ENCODE measurements at places on chromosomes 12 and 14.

DNA sequence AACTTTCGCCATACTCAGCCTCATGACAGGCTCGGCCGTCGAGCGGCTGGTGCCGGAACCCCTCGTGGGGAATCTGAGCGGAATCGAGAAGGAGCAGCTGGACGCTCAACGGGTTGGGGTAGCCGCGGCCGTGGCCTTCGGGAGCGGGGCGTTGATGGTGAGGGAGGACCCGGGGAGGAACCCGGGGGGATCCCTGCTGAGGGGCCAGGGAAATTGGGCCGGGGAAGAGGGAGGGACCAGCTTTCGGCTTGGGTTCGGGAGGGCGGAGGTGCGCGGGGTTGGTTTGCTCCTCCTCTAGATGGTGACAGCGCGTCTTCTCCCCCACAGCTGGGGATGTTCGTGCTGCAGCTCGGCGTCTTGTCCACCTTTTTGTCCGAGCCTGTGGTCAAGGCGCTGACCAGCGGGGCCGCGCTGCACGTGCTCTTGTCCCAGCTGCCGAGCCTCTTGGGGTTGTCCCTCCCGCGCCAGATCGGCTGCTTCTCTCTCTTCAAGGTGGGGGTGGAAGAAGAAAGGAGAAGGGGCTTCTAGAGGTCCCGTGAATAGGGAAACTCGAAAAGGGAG is 9.8 kb downstream of the ARHGEF25 start:
- peak; percentile 25 for DNase-seq

- peak; percentile 52 for DNase-seq
Measured at GRCh38 chr12:79451978-79452377, 238.8 kb downstream of the PAWR start.

DNA sequence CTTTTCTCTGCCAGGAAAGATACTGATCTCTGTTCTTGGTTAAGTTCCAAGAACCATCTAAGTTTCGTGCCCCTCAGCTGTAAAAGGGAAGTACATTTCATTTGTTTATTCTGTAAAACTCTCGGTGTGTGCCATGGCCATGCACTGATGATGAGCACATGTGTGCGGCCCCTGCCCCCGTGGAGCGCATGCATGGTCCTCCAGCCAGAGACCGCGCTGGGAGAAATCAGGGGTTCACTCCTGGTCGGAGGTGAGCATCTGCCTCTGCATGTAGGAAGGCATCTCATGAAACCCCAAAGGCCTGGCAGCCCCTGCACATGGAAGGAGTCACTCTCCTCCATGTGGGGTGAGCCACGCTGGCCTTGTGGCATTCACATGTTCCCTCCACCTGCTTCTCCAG is 102.5 kb upstream of the RTL1 start:
- DNase-seq = no peak

DNA sequence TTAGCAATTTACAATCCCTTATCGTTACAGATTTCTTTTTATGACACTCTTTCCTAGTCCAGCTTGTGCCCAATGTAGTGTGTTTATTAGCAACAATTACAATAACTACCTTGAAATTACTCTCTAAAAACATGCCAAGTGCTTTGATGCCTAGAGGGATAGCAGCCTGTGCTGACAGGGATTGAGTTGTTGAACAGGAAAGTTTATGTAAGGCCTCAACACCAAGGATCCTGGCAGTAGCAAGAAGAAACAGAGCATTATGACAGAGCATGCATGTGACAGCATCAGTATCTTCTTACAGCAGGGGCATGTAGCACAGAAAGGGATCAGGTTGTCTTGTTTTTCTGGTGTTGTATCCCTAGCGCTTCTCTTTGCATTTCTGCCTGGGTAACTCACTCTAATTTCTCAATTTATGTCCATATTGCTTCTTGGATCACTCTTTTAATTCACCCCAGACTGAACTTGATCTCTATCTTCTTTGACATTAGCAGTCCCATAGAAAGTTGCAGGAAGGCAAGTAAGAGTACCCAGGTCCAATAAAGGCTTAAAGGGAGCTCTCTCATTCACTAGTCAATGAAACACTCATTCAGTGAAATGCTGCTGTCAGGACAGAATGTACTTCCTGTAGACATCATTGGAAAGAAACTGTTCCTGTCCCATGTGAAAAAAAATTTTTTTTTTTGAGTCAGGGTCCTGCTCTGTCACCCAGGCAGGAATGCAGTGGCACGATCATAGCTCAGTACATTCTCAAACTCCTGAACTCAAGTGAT is 220.0 kb upstream of the GRIP1 start:
- DNase-seq = no peak

GRCh38 chr14:101997429-101998336 is 33.3 kb downstream of the DYNC1H1 start:
- DNase-seq = no peak

DNA sequence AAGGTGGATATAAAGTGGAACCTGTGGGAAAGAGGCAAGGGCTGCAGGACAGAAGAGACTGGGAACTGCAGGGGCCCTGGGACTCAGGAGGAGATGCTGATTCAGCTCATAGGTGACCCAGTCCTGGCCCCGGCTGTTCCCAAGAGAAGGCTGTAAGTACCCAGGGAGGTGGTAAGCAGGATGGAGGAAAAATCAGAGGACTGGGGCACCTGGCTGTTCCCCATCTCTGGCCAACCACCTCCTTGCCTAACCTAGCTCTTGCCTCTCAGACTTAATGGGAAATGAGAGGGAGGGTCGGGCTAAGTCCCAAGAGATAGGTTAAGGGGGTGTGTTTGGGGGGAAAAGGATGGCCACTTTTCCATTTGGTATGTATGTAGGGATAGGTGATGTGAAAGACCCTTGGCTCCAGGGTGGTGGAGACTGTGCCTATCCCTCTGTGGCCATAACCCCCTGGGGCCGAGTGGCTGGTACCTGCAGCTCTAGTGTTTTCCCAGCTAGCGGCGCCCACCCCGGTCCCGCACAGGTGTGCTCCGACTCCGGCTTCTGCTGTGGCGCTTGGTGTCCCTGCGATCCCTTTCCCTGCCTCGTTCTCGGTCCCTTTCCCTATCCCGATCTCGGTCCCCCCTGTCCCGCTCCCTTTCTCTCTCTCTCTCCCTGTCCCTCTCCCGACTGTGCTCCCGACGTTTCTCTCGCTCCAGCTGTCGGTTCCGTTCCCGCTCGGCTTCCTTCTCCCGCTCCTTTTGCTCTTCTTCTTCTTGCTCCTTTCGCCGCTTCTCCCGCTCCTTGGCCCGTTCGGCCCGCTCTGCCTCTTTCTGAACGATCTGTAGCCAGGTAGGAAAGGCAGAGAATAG is 1.6 kb upstream of the CDH24 start:
- no peak for DNase-seq

DNA sequence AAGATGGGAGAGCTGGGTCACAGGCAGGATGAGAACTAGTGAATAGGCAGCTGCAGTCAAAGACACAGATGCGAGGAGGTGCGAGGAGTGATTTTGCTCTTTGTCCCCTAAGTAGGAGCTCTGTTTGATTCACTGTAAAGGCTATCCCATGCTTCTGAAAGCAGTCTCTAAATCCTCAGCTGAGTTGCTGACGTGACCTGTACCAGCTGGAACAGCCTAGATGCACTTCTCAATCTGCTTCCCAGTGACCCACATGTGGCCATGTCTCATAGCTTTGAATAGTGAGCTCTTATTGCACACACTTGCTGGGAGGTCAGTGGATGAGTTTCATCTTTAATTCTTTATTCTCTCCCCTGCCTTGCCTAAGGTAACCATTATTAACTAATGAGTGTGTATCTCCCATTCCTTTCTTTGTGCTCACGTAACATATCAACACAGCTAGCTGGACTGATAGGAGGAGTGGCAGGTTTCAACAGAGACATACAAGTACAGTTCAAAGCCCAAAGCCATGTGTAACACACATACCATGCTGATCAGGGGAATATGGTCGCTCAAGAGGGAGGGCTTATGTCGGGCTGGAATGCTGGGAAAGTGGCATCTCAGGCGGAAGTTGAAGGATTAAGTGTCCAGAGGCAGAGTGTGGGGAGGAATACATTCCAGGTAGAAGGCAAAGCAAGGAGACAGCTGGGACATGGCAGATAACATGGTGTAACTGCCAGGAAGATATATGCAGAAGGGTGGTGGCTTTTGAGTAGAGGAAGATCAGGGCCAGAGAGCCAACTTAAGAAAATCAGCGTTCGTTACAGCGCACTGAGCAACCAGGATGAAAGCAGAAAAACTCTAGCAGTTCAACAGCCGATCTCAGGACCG is 15.4 kb upstream of the YY1 start:
- no peak for DNase-seq

GRCh38 chr12:116922194-116922897 is 11.6 kb downstream of the FBXW8 start:
- DNase-seq = peak; percentile 22

DNA sequence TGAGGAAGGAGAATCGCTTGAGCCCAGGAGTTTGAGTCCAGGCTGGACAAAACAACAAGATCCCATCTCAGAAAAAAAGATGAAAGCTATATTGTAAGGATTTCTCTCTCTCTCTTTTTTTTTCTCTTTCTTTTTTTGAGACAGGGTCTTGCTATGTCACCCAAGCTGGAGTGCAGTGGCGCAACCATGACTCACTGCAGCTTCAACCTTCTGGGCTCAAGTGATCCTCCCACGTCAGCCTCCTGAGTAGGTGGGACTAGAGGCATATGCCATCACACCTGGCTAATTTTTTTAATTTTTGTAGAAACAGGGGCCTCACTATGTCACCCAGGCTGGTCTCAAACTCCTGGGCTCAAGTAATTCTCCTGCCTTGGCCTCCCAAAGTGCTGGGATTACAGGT is 5.8 kb upstream of the MRPL42 start:
- no peak for DNase-seq

DNA sequence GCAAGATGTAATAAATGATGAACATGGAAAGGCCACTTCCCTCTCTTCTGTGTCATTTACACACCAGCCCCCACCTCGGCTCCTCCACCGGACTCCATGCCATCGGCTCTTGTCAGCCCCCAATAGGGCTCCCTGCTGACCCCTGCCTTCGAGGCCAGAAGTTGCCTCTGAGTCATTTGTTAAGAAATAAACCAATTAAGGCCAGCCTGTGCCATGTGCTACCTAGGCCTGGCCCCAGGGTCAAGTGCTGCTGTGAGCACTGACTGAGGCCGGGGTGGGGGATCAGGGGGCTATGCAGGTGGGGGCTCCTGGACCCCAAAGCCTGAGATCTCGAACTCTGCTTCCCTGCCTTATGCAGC is 53.2 kb downstream of the TESC start:
- no peak for DNase-seq

GRCh38 chr14:68961361-68961760 is 17.7 kb downstream of the ACTN1 start:
- DNase-seq = no peak

GRCh38 chr14:101865288-101865687 is 99.1 kb upstream of the DYNC1H1 start:
- no peak for DNase-seq

- DNase-seq = no peak
Measured at GRCh38 chr14:36513012-36513420, 7.0 kb downstream of the NKX2-1 start.

DNA sequence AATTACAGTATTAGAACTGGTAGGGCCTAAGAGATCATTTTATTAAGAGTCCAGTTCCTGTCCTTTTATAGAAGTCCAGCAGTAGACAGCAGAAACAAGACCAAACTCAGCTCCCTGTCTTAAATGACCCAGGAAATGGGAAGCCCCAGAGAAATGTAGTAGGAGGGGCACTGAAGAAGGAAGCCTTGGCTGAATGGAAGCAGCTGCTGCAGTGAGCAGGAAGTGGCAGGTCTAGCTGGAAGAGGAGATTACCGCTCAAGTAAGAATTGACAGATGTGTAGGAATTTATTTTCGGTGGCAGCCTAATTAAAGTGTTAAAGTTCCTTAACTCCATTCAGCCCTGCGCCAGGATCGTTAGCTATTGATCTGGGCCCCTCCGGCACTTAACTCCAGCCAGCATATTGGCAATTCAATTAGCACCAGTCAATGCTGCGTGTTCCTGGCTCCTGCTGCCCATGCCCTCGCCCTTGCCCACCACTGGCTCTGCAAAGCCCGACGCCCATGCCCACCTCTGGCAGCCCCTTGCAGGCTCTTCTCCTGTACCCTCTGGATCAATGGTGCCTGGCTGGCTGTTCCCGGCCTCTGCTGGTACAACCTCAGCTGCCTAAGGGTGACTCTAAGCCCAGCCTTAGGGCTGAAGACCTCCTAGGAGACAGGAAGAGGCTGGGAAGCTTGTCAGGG is 21.1 kb downstream of the ZFHX2 start:
- DNase-seq = no peak

DNA sequence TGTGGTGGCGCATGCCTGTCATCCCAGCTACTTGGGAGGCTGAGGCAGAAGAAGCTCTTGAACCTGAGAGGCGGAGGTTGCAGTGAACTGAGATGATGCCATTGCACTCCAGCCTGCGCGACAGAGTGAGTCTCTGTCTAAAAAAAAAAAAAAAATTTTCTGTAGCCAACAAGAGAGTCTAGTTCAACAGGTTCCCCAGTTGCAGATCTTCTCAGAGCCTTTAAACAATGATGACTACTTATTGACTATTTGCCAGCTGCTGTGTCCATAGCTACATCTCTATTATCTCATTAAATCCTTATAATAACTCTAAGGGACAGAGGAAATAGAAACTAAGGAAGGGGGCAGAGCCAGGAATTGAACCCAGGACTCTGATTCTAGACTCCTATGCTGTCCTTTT is 15.2 kb upstream of the MYL2 start:
- no peak for DNase-seq

DNA sequence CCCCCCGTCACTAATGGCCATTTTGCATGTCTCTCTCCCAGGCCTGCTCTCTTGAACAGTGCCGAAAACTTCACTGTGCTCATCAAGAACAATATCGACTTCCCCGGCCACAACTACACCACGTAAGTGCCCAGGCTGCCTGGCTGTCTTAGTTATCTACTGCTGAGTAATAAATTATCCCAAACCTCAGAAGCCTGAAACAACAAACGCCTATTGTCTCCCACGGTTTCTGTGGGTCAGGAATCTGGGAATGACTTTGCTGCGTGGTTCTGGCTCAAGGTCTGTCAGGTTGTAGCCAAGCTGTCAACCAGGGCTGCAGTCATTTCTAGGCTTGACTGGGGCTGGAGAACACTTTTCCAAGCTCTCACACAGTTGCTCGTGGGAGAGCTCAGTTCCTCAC is 32.6 kb downstream of the P2RX7 start:
- DNase-seq = no peak

DNA sequence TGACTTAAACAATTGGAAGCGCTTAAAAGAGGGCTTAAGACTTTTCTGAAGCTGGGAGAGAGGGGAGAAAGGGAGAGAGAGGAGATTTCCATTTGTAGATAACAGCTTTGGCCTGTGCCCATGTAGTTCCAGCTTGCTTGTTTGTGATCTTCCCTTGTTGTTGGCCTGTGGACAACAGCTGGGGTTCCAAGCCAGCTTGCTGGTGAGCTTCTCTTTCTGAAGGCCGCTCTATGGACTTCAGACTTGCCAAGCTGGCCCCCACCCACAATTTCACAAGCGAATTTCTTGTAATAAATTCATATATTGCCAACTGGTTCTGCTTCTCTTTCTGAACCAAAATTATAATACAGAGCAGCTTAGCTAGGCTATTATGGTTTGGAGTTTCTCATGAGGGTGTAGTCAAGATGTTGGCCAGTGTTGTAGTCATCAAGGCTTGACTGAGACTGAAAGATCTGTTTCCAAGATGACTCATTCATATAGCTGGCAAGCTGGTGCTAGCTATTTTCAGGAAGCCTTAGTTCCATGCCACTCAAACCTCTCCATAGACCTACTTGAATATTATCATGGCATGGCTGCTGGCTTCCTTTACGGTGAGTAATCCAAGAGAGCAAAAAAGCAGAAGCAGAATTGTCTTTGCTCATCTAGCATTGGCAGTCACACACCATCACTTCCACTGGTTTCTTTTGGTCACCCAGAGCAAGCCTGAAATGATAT is 89.4 kb downstream of the ATP23 start:
- DNase-seq = no peak
